ENCODE measurements at places on chromosomes 4 and X.

- no peak for DNase-seq
Observed at GRCh38 chrX:19747652-19748610, 139.5 kb downstream of the SH3KBP1 start.

DNA sequence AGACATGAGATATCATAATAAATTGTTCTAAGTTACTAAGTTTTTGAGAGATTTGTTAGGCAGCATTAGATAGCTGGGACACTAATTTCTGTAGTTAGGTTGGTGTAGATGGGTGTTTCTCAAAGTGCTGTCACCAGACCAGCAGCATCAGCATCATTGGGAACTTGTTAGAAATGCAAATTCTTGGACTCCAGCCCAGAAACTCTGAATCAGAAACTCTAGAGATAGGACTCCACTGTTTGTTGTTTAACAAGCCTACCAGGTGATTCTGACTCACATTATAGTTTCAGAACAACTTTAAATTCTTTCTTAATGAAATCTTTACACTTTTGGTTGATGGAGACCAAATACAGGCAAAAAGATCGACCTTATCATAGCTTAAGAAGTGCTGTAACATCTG is 173.7 kb downstream of the PABPC4L start:
- no peak for DNase-seq

- peak; percentile 0 for DNase-seq
Observed at GRCh38 chr4:175435381-175435783, 376.7 kb downstream of the GPM6A start.

GRCh38 chr4:187059021-187059420 is 335.4 kb upstream of the FAT1 start:
- no peak for DNase-seq
